ENCODE measurements at places on chromosomes 6 and 20.

GRCh38 chr6:13486679-13487121 is 700 bp downstream of the GFOD1 start:
- peak; percentile 90 for DNase-seq

DNA sequence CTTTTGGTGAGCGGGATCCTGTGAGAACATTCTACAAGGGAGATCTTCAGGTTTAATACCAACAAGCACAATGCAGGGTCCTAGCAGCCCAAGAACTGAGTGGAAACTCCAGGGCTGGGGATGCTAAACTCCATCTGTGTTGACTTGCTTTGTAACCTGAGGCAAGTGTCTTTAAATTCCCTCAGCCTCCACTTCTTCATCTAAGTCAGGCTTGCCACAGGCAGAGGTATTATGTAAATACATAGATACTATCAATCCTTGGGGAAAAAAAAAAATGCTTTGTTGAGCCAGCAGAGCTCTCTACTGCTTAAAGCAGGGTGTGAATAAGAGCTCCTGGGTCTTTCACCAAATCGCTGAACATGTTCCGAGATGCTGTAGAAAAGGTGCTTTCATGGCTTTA is 114.2 kb upstream of the PHACTR1 start:
- no peak for DNase-seq

- DNase-seq, result no peak
Observed at GRCh38 chr6:109799129-109799528, 108.0 kb downstream of the FIG4 start.

- no peak for DNase-seq
Observed at GRCh38 chr6:114288701-114289495, 53.9 kb downstream of the HS3ST5 start.

DNA sequence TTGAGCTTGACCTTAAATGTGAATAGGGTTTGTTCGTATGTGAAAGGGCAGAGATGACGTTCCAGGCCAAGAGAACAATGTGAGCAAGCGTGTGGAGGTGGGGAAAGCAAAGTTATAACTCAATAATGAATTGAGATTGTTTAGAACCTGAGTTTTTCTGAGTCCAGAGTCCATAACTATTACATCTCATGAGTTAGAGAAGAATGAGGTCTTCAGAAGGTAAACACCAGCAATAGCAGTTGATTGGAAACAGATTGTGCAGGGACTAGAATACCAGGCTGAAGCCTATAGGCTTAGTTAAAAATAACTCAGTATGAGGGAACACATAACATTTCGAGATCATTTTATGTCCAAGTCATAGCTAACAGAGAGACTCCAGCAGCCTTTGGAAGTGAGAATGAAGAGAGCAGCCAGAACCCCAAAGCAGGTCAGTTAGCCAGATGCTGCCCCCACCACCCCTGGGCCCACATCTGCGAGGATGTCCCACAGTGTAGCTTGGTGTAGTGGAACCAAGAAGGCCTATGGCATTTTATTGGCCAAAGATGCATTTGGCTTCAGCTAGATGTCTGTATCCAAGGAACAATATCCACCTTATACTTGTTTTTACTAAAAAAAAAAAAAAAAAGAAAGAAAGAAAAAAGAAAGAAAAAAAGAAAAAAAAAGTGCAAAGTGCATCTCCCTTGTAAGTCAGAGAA is 121.7 kb downstream of the TNFRSF21 start:
- DNase-seq, result no peak

DNA sequence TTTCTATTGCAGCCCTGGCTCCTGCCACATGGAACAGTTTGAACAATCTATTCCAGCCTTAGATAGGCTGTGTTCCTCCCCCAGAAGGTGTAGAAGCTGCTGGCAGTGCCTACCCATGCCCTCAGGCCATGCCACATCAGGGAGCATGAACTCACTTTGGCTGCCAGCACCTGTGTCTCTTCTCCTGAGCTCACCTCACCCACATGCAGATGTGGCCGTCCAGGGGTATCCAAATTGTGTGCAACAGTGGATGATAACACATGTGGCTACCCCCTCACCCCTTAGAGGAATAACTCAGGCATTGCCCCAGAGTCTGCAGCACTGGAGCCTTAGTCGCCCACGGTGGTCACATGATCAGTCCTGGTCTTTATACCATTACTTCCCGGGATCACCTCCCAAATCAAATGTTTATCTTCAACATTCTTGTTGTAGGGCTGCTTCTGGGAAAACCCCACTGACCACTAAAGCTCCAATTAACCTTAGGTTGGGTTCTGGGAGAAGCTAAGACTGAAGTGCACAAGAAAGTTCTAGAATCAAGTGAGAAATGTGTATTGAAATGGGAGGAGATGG is 110.4 kb downstream of the BANF2 start:
- DNase-seq, result no peak

- DNase-seq, result no peak
Observed at GRCh38 chr6:43954311-43955131, 172.7 kb downstream of the MRPL14 start.

GRCh38 chr6:101380897-101381630 is 12.4 kb upstream of the GRIK2 start:
- DNase-seq, result no peak

DNA sequence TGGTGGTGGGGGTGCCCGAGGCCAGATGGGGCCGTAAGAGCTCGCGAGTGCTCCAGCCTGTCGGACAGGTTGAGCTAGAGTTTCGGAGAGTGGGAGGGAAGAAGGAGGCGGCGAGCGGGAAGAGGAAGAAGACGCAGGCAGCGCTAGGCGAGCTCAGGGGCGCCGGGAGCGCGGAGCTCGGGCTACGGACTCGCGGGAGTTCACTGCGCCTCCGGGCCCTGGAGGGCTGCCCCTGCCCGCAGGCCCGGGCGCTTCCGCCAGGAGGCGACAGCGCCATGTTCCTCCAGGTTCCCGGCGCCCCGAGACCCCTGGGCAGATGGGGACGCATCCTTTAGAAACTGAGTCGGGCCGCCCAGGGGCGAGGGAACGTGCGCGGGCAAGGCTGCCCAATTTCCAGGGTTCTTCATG is 984 bp downstream of the TFAP2C start:
- DNase-seq, result no peak

DNA sequence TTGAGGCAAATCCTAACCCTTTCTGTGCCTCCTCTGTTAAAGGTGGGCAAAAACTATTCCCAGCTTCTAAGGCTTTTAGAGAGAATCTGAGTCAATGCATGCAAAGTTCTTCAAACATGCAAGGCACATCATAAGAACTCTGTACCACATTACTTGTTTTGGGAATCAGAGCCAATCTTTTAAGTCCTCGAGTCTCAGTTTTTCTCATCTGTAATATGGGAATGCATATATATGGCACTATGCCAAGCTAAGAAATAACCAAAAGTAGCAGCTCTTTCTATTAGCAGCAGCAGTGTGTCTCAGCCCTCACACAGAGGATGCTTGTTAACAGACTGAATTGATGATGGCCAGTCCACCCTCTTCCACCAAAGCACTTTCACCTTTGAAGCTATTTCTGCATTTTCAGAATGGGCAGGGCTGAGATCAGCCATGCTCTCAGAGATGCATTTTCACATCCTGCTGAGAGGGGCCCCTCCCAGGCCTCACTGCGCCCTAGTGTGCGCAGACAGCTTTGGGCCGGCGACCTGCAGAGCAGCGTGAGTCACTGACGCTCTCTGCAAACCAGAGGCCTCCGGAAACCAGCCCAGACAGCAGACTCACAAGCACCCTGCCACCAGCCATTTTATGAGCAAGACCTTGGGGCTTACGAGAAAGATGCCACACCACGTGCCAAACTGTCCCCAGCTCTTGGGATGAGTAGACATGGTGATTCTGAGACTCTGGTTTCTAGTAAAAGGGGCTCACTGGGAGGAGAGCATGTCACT is 138.0 kb downstream of the NFATC2 start:
- peak; percentile 77 for DNase-seq

GRCh38 chr6:11769244-11769643 is 9.4 kb downstream of the ADTRP start:
- DNase-seq, result no peak

DNA sequence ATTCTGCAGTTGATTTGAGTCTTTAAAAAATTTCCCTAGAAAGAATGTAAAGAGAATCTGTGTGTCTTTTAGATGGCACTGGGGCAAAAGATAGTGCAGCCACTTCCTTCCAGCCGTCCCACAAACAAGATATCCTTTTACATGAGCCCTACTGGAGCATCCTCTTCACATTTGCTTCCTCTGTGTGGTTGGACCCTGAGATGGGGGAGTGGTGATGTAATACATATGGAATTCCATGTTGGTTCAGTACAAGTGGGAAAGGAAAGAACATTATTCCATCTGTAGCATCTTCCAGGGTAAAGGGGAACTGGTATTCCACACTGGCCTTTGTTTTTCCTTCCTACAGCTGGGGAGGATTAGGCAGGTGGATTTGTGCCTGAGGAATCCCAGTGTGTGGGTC is 78.9 kb upstream of the ISM1 start:
- no peak for DNase-seq

- DNase-seq, result no peak
Observed at GRCh38 chr20:45300961-45301360, 5.7 kb upstream of the RBPJL start.

- DNase-seq, result no peak
Observed at GRCh38 chr6:136123468-136123867, 126.6 kb downstream of the MTFR2 start.

DNA sequence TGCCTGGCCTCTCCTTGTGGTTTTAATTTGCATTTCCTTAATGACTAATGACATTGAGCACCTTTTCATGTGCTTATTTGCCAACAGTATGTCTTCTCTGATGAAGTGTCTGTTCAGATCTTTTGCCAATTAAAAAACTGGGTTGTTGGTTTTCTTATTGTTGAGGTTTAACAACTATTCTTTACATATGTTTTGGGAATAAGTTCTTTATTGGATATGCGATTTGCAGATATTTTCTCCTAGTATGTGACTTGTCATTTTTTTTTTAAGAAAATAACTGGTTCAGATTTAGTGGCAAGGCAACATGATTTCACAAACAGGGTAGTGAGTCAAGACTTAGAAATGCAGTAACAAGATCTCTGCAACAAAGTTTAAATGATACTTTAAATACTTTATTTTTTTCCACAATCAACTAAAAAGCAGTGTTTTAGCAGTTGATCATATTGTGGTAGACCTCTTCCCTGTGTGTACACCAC is 67.8 kb downstream of the TIAM2 start:
- DNase-seq, result no peak

DNA sequence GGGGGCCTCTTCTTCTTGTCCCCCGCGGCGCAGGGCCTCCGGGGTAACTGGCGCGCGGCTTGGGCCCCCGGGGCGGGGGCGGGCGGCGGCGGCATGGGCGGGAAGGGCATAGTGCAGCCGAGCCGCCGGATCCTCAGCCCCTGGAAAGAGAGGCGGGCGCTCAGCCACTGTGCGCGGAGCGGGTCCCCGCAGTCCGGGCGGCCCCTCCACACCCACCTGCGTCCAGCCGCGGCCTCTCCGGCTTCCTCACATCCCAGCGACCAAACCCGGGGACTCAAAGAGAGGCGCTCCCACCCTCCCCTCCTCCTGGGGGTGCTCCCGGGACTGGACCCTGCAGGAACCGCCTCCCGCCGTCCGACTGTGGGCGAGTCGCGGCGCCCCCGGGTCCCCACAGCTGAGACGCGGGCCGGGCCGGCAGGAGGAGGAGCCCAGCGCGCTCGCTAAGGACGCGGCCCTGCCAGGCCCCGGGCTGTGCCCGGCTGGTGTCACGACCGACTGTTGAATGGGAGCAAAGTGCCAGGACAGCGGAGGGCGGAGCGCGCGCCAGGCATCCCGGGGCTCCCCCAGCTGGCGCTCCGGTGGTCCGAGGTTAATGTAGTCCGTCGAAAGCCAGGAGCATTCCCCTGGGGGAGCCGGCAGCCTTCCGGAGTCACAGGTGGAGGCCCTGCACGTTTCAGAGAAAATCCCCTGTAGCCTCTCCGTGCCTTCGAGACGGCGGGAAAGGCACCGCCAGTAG is at the start of gene PRR18:
PRR18 (minus strand) TSS at position 360 of the 736 bp plus-strand sequence; CDS start at position 110, 250 bp downstream.
- DNase-seq, result no peak

DNA sequence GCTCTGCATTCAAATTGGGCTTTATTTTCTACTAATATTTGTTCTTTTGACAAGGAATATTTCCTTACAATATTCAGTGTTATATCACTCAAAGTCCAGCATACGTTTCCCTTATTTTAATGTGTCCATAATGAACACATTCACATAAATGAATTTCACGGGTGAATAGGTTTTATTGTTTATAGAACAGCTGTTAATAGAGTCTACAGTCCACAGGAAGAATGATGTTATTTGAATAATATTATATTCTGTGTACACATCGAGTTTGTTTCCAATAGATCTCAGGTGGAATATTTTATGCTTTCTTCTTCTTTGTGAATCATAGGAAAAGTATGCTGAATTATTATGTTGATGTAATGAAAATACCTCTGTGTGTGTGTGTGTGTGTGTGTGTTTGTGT is 582.4 kb downstream of the CDH26 start:
- DNase-seq, result no peak

DNA sequence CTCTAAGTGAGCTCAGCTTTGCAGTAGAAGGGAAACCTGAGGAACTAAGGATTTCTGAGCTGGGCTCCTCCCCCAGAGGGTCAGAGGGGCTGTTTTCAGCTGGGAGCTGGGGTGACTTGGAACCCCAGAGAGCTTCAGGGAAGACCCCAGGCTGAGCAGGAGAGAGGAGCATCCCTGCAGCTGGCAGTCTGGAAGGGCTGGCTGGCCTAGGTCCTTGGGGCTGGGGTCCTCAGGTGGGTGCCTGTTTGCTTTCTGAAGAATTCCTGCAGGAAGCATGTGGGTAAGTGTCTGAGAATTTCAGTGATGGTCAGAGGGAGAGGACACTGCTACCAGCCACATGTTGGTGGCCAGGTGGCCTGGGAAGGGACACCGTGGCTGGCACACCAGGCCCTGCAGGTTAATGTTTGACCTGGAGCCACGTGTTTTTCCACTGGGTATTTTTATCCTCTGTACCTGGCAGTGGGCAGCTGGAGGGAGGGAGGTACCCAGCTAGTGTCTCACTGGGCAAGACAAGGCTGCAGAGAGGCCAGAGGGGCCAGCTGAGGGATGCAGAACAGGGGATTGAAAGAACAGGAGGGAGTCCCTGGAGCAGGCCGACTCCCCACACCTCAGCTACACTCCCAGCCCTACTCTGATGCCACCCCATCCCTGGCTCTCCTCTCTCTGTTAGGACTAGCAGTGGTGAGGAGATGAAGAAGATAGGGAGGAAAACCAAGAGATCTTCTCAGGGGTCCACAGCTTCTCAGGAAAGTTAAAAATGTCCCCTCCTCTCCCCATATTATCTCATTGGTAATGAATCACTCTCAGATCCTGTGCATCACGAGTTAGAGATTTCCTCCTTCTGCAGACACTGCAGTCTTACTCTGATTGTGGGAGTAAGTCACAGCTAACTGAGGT is 143.6 kb downstream of the VEGFA start:
- no peak for DNase-seq

GRCh38 chr20:35806075-35806474 is 34.3 kb downstream of the PHF20 start:
- DNase-seq, result peak; percentile 17

GRCh38 chr20:33575282-33575681 is 85.4 kb downstream of the CBFA2T2 start:
- DNase-seq, result no peak

GRCh38 chr6:116662202-116662601 is 6.4 kb downstream of the ZUP1 start:
- DNase-seq, result no peak

- DNase-seq, result no peak
Observed at GRCh38 chr20:49896204-49896603, 19.1 kb downstream of the SPATA2 start.
